WTC11 (cell line): ENCODE measurements at places on chromosomes 7 and 10. TPM values are rescaled to one million over a fixed set of nuclear protein-coding genes. Genes with fewer than 3 reads are reported as not detected.

The NRG3 gene
- total RNA-seq, result 7.0 to 8.4 TPM (median 7.3 TPM) in 3 replicates

The ANKRD1 gene
- total RNA-seq, result not detected in 3 replicates

The CDK13 gene
- total RNA-seq, result 38.9 to 41.0 TPM (median 39.2 TPM) in 3 replicates

The HOXA2 gene
- not detected in 3 replicates for total RNA-seq
